ENCODE measurements at places on chromosomes 2 and 18.

- no peak for DNase-seq
These were observed 539.0 kb downstream of the ARHGAP15 start for GRCh38 chr2:143668234-143668633.

DNA sequence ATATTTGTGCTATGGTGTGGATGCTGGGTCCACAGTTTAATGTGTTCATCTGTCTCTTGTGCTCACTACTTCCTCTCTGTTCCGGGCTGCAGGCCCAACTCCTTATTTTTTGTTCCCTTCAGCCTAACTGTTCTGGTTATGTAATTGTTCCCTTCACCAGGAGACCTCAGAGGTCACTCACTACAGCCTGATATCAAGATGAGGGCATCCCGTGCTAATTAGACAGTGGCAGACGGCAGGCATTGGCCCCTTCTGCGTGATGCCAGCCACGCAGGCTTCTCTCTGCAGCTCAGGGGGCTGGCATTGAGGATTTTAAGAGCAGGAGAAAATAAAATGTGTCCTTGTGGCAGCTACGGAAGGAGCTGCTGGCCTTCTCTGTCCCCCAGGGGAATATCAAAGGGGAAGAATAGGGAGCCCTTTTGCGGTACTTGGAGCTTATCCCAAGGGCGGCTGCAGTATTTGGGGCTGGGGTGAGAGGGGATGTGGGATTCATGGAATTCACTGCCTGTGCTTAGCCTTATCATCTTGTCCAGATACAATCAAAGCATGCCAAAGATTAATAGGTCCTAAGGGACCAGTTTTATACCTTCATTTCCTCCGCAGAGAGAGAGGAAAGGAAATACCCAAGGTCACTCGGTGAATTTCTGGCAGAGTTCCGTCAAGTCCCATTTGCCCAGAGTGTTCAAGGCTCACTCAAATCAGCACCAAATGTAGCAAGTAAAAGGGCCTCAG is 53.3 kb upstream of the TRIB2 start:
- no peak for DNase-seq

GRCh38 chr2:218230882-218231281 is 13.9 kb downstream of the ARPC2 start:
- DNase-seq: no peak

- no peak for DNase-seq
These were observed 52.6 kb upstream of the PEX13 start for GRCh38 chr2:60964651-60965498.

- no peak for DNase-seq
These were observed 8.7 kb downstream of the SMAD7 start for GRCh38 chr18:48942086-48942485.

- no peak for DNase-seq
These were observed 13.4 kb downstream of the CAPN14 start for GRCh38 chr2:31203916-31204315.

GRCh38 chr2:33029926-33030325 is 83.2 kb downstream of the LTBP1 start:
- no peak for DNase-seq

DNA sequence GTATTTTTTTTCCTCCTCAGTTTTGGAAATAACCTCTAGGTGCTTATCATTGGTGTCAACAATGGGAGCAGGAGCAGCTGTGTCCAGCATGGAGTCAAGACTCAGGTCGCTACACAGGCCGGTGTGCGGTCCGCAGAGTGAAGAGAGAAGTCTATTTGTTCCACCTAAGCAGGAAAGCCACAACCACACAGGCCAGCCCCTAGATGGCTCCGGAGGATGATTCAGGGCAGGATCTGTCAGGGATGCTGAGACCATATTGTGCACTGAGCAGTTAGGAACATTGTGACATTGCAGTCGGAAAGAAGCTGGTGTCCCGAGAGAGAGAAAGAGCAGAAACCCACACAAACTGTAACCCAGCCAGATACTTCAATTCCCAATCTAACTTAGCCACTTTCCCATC is 136.9 kb downstream of the GAREM1 start:
- no peak for DNase-seq

DNA sequence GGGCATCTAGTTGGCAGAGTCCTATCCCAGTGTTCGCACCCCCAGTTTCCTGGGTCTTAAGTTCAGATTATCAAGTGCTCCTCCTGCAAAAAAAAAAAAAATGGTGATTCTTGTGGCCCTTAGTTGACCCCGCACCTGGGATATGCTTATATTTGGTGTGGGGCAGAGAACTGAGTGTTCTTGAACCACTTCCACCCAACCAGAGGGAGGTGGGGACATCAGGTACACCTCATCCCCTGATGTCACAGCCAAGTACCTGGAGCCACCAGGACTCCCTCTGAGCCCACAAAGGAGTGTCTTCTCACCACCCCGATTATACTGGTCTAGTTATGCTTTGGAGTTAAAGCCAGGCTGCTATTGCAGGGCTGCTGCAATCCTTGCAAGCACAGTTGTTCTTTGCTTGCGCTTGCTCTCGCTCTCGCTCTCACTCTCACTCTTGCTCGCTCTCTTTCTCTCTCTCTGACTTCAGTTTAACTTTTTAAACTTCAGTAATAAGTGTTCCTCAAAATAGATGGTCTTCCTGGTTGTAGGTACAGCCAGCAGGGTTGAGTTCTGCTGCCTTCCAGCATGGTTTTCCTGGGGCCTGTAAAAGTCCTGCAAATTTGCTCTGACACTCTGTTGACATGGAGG is 265.7 kb downstream of the NEDD4L start:
- DNase-seq: no peak

DNA sequence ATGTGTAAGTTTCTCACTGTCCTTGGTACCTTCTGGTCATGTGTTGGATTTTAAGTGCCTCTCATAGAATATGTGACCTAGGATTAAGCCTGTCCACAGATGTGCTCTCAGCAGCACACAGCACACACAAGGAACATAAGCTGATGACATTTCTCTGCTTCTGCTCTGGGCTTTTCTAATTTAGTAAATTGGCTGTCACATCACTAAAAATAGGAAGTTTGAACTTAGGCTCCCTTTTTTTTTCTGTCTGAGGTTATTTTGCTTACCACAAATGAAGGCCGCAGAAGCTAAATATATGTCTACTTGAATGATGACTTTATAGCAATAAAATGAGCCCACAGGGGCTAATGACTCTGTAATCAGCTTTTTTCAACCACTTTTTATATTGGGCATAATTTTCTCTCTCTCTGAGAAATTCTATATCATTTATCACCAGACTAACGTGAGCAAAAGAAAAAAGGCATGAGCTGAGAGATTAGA is 150.2 kb upstream of the KLHL14 start:
- DNase-seq: no peak

- DNase-seq: no peak
These were observed 42.5 kb upstream of the PID1 start for GRCh38 chr2:229313591-229313990.

- no peak for DNase-seq
These were observed 211.4 kb upstream of the SMIM21 start for GRCh38 chr18:75638776-75639471.

DNA sequence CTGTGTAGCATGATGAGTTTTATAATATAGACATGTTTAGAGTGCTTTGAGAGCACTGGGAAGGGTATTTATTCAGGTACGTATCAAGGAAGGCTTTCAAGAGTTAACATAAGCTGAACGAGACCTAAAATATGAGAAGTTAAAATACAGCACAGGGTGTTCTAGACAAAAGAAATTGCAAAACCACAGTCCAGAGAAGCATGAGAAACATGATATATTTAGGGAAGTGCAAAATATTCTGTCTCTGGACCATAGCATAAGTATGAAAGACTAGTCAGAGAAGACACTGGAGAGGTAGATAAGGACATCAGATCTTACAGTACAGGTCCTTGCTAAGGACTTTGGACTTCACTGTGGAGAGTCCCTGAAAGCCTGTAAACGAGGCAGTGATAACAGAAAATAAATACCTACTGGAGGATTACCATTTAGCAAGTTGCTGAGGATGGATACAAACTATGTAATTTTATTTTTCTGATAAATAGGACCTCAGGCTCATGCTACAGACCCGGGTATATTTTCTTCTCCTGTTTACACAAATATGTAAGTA is 43.7 kb downstream of the FSIP2 start:
- no peak for DNase-seq

- DNase-seq: no peak
These were observed 22.7 kb upstream of the TFPI start for GRCh38 chr2:187576906-187577305.

DNA sequence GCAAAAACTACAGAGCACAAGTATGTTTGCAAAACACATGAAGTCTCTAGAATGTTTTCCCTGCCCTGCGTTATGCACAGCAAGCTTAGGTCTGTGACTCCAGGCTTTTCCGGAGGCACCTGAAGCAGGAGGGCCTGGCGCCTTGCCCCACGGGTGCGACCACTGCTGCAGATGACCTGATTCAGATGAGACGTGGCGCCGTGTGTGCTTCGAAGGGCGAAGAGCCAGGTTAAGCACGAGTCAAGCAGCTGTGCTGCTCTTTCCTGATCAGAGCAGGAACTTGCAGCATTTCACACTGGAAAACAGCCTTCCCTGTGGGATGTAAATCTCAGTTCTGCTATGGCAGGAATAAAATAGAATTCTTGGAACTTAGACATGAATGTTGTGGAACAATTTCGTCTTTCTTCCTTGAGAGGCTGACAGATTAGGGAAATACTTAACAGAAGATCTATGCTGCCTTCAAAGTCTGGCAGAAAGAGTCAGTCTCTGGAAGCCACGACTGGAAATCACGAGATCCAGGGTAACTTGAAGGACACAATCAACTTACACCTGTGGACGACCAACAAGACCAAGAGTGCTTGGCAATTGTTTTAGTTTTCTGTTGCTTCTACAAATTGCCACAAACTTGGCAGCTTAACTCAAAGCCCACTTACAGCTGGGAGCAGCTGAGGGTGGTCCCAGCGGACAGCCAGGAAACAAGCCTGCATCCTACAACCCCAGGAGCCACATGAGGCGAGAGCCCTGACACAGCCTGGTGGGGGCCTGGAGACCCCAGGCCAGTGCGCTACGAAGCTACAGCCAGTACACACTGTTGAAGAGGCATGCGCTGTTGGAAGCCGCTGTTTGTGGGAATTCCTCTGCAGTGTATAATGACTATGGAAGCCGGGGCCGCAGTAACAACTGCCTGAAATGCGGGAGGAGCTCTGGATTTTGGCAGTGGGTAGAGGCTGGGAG is 42.9 kb downstream of the EIPR1 start:
- DNase-seq: no peak

DNA sequence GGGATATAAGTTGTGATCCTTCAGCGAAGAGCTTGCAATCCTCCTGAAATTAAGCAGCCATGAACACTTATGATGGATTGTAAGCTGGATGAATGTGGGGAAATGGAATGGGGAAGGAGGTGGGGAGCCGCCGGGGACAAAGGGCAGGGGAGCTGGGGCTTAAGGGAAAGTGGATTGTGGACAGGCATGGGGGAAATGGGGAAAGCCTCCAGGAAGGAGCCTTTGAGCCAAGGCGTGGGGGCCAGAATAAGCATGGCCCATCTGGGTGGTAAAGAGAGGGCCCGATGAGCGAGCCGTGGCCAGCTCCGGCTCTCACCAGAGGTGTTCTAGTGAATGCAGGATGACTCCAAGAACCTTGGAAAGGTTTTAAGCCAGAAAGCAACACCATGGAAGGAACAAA is 124.0 kb downstream of the SMAD7 start:
- DNase-seq: no peak

DNA sequence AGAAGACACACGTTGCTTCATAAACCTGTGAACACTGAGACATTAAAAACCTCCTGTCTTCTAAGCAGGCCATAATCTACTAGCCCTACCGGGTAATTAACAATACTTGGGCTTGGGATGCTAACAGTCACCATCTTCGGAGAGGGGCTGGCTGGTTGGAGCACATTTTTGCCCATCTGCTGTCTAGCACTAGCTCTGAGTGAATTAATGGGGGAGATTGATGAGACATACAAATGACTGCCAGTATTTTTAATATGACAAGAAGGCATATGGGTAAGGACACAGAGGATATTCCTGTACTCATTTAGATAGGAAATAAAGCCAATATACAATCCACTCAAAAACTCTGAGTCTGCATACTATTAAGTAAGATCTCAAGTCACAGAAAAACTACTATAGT is 651.6 kb upstream of the SOX11 start:
- no peak for DNase-seq

DNA sequence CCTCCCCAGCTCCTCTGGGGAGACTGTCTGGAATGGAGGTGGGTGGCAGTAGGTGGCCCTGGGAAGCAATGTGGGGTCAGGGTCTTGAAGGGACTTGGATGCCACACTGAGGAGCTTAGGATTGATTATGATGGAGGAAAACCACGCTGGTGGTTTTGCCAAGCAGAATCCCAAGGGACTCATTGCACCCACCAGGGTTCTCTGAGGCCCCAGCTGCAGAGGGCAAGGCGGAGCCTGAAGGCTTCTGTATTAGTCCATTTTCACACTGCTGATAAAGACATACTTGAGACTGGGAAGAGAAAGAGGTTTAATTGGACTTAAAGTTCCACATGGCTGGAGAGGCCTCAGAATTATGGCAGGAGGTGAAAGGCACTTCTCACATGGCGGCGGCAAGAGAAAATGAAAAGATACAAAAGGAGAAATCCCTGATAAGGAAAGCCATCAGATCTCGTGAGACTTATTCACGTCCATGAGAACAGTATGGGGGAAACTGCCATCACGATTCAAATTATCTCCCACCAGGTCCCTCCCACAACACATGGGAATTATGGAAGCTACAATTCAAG is 87.2 kb upstream of the YWHAQ start:
- DNase-seq: no peak

- DNase-seq: peak; percentile 97
These were observed 116.5 kb upstream of the FOSL2 start for GRCh38 chr2:28276076-28276618.

DNA sequence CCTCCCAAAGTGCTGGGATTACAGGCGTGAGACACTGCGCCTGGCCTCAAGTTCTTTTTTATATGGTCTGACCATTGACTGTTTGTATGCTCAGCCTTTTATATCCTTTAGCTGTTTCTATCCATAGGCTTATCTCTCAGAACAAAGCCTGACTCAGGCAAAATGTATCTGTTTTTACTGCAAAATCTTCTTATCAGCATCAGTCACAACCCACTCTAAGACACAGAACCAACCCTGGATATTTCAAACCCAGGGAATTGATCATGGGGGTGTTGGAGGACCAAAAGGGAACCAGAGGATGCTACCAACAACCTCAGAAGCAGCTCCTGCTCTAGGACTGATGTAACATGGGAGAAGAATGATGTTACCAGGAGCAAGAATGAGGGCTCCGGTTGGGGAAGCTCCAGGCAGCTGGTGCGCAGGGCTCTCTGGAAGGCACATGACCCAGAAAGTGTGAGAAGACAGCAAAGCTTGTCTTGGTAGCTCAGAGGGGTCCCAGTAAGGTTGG is 75.3 kb upstream of the NCK2 start:
- DNase-seq: no peak

DNA sequence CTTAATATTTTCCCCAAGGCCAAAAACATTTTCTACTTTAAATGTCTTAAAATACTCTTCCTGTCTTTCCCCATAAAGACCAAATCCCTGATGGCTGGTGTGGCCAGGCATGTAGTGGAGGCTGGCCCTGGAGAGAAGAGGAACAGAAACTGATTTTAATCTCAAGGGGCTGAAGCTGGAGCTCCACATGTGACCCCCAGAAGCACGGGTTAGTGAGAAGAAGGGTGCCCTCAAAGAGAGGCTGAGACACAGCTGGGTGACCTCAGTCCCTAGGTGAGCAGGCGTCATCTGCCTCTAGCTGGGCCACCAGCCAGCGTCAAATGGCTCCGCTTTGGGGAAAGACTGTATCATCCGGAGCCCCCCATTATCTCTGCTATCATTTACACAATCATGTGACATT is 19.3 kb upstream of the TMEM18 start:
- no peak for DNase-seq

- DNase-seq: no peak
These were observed 1.4 kb upstream of the YES1 start for GRCh38 chr18:813172-814071.
